ENCODE measurements at places on chromosomes 5 and 9.

- DNase-seq, result no peak
Measured at GRCh38 chr9:107480386-107480789, 9.2 kb downstream of the KLF4 start.

DNA sequence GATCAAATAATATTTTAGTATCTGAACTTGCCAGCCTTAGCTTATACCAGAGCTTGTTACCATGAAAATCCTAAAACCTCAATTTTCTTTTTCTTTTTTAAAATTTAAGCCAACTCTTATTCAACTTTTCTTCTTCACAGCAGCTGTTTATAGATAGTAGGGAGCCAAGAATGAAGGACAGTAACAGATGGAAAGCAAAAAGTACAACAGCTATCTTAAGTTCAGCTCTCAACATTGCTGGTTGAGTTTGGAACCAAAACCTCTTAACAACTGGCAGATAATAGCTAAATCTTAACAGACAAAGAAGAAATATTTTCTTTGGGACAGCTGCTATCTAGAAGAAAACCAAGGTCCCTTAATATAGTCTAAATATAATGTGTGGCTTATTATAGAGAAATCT lies 74.7 kb downstream of the PJA2 start:
- DNase-seq, result no peak

DNA sequence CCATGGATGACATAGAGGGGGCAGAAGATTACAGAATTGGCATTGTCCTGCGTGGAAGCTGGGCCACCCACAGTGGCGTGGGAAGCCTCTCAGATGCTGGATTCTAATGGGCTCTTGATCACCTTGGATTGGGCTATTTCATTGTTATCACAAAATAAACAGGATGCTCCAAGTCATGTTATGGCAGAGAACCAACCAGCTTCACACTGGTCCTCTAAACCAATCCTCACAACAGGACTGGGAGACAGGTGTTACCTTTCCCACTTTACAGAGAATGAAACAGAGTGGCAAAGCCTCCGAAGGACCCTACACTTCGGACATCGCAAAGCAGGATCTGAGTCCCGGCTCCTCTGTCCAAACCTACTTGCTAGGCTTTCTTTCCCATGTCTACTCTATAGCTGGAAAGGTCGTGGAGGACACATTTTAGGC lies 455 bp upstream of the SMIM3 start:
- no peak for DNase-seq

- no peak for DNase-seq
Measured at GRCh38 chr5:77449981-77450380, 42.1 kb downstream of the WDR41 start.

DNA sequence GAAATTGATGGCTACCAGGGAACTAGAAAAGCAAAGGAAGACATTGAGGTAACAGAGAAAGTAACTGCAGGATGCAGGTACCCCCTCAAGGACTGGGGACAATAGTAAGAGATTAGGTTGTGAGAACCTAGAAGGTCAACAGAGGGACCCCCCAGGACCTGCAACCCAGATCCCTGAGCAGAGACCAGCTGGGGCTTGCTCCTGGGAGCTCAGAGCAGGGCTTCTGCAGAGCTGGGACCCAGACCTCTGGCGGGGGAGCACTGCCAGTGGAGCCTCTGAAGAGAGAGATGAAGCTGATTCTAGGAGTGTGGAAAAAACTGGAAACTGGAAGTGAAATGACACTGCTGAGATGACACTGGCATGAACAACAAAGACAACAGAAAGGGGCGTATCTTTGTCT lies 17.2 kb downstream of the MORN5 start:
- no peak for DNase-seq

- DNase-seq, result no peak
Measured at GRCh38 chr5:134568761-134569695, 43.6 kb downstream of the JADE2 start.

DNA sequence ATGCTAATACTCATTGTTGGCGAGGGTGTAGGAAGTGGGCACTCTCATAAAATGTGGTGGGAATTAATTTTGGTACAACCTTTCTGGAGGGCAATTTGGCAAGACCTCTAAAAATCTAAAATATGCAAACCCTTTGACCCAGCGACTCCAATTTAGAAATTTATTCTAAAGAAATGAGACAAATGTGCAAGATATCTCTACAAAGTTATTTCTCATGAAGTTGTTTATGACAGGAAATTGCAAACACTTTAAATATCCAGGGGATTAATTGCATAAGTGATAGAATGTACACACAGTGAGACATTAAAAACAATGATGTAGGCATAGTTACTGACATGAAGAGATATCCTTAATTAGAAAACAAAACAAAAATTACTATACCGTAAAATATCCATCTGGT lies 246.3 kb upstream of the MAP3K1 start:
- no peak for DNase-seq

DNA sequence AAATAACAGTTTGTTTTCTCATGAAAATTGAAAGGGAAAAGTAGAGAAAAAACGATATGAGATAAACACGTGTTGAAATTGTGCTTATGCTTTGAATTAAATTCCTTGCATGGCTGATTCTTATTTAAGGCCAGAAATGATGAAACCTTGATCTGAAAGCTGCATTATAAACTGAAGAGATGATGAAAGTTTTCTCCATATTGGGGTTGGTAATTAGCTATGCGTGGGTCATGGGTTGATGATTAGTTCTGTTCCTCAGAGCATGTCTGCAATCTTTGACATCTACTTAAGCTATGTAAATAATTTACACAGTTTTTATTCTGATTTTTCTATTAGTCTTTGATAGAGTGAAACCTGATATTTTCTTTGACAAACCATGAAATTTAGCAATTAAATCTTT lies 264.1 kb downstream of the CD180 start:
- DNase-seq, result no peak

DNA sequence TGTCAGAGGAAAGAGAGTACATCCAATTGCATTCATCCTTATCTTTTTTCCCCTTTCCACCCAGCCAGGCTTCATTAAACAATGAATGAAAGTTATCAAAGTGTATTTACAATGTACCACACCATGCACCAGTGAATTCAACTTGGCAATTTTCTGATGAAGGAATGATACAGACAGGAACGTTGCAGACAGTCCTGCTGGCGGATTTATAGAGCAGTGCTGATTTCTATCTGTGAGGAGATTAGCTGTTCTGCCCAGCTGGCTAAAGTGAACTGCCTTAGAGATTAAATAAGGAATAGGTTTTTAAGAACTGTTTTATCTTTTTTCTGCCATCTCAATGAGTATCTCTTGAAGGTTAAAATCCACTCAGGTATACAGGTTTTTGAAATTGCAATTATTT lies 403.9 kb downstream of the CDH18 start:
- no peak for DNase-seq

DNA sequence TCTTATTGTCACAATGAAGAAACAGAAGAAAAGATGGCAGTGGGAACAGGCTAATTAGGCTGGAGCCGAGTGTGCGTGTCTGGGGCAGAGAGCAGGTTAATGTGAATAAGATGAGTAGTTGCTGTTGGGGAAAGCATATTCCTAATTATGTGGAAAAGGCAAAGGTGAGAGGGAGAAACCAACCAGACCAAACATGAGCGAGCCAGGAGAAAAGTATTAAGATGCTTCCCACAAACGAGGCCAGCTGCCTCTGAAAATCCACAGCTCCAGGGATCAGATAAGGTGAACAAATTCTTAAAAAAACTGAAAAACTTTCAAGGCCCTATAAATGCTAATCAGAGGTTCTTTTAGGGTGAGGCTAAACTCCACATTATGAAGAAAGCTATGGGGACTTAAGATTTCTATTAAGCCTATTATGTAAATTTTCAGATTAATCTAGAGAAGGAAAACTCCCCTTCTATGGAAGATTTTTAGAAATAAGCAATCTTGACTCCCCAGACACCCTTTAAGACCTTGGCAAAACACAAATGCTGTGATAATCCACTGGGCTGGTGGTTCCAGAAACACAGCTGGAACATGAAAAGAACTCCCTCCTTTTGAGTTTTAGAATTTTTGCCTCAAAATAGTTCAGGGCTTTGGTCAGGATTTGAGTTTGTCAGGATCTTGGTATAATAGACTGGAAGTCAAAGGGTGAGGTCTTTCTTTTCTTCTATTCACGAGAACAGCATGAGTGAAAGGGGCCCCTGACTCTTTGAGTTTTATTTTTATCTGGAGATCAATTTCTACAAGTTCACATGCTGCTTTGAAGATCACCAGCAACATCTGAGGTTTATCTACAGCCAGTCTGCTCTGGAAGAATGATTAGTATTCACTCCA lies 238.1 kb downstream of the SPOCK1 start:
- DNase-seq, result no peak

DNA sequence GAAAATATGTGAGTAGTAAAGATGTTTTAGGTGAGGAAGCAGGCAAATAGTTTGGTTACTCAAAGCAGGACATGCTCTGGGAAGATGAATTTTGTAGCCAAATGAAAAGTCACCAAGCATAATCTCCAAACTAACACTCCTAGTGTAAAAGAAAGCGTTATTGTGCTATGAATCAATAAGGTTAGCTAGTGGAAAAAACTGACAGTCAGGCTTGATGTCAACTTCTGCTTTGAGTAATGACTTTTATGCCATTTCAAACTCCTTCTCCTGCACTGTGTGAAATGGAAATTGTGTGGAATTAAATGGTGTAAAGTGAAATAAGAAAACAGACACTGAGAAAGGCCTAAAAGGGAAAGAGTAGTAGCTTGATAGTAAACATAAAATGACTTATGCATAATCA lies 637.2 kb upstream of the DMAC1 start:
- no peak for DNase-seq

DNA sequence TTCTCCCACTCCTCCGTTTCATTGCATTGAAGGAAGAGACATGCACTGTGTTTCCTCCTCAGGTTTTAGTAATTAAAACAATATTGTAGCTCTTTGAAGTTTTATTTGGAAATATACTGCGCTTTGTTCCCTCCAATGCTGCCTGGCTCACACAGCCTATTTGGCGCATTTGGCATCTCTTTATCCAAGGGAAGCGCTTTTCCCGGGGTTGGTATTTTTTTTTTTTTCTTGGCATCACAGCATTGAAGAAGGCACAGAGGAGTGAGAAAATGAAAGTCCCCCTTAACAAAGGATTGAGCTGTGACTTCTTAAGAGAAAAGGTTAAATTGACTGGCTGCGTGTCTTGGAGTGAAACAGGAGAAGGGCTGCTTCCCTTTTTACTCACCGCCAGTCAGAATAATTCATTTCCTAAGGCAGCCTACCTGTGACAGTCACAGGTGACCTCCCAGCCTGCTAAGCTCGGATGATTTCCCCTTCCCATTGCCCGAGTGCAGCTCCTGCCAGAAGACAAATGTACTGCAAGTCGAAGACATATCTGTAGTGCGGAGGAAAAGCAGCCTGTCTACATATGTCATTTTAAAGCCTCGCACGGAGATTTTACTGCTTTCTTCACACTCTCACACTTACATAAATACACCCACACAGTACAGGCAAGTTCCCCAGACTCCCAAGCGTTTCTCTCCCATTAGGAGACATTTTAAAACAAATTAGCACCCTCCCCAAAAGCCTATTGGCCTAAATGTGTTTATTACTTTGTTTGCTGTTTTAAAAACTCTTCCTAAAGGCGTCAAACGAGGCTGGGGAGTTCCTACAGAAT lies 665.5 kb upstream of the ZNF608 start:
- peak; percentile 7 for DNase-seq

DNA sequence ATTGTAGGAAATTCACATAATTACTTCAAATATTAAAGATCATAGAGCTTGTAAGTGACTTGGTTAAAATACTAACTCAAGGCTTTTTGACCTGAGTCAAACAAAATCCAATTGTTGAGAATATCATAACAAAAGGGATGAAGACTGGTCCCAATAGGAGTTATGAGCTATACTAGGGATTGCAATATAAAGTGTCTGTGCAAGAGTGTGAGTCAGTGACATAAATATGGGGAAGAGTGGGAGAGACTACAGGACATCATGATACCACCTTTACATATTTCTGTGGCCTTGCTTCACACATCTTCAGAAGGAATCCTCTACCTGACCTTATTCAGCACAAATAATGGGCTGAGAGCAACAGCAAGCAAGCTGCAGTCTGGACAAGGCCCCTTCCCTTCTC lies 180.9 kb upstream of the SLC24A2 start:
- DNase-seq, result no peak

DNA sequence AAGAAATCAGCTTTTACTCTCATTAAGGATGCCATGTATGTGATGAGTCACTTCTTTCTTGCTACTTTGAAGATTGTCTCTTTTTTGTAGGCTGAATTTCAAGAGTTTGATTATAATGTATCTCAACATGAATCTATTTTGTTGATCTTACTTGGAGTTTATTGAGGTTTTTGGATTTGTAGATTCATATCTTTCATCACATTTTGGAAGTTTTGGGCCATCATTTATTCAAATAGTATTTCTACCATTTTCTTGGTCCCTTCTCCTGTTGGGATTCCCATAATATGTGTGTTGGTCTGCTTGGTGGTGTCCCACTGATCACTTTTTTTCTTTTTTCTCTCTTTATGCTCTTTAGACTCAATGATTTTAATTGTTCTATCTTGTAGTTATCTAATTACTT lies 116.3 kb downstream of the CNTLN start:
- DNase-seq, result no peak

DNA sequence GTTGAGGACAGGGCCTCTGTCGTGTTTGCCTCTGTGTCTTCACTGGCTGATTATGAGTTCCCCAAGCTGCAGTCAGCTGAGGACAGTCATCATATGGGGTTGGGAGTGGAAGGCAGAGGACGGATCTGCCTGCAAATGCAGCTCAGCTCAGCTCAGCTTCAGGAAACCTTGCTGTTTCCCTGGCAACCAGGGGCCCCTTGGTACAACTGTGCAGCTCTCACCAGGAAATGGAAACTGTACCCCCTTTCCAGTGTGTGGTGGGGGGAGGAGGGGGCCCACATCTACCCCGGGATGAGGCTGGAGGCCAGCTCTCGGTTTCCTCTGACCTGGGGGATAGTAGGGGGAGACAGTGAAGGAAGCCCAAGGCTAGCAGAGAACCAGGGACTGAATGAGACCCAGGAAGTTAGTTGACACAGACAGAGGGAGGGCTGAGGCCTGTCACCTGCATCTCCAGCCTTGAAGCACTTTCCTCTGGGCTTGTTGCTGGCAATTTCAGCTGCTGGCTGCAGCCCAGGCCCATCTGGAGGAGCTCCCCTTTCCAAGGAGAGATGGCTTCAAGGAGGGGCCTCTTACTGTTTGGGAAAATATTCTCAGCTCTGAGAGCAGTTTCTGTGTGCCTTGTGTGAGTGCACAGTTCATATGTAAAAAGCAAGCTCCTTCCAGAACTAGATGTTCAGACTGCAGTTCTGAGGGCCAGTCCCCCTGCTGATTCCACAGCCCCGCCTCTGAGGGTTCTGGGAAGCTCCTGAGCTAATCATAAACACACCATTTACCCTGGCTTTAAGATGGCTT lies 6.9 kb downstream of the ANXA6 start:
- peak; percentile 23 for DNase-seq

- no peak for DNase-seq
Measured at GRCh38 chr9:106467865-106468164, 395.2 kb upstream of the ZNF462 start.

GRCh38 chr9:703392-703791 lies 138.1 kb upstream of the DMRT1 start:
- no peak for DNase-seq

GRCh38 chr5:77355080-77355479 lies 137.0 kb downstream of the WDR41 start:
- no peak for DNase-seq

GRCh38 chr5:73273379-73274050 lies 100.5 kb downstream of the TMEM174 start:
- no peak for DNase-seq

GRCh38 chr9:71911061-71911907 lies at the start of the genes ABHD17B and C9orf85:
Gene ABHD17B, minus strand, starts transcription at chr9:71911193. Its CDS starts 36,113 bp downstream, at chr9:71875080.
Gene C9orf85, plus strand, starts transcription at chr9:71911639. Its CDS starts 96 bp downstream, at chr9:71911735.
- peak; percentile 99 for DNase-seq

- no peak for DNase-seq
Measured at GRCh38 chr9:77649109-77649812, 1.1 kb upstream of the GNA14 start.

GRCh38 chr5:157602505-157602904 lies 26.9 kb upstream of the ADAM19 start:
- no peak for DNase-seq
